Neural progenitor cell (in vitro differentiated cells): ENCODE measurements at places on chromosomes 4 and X. TPM values are rescaled to one million over a fixed set of nuclear protein-coding genes. Genes with fewer than 3 reads are reported as not detected.

DNA sequence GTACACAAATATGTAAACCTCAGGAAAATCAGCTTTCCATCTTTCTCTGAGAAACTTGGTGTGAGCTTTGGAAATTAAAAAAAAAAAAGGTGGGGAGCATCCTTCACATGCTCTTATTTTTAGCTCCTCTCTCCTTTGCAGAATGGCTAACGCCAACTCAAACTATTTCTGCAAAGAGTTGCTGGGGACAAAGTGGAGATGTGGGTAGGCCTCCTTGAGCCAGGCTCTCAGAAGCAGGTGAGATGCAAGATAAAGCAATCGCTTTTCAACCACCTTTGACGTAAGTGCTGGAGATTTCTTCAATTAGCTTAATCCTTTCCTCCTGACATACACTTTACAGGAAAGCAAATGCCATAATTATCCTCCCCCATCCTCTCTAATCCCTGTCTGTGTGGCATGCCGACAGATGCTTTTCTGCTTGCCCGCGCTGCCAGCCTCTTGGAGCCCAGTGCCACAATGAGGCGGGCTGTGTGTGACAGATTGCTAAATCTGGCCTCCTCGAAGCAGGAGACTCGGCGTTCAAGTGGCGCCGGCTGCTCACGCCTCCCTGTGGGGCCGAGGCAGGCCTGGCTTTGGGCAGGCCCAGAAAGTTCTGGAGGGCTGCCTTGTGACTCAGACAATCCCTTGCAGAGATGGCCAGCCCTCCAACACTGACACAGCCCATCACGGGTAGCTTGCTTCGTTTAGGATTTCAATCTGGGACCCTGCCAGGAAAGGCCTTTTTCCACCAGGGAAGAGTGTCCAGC is 64.9 kb upstream of the SOD3 start:
- no peak for DNase-seq
- no peak overlapping the region for H3K27ac ChIP-seq
- no peak overlapping the region for H3K4me3 ChIP-seq
- H3K36me3 ChIP-seq = no peaks in the 10 kb centered on the region
- H3K27me3 ChIP-seq = no peaks in the 10 kb centered on the region
- H3K4me1 ChIP-seq = no peaks in the 10 kb centered on the region

GRCh38 chr4:3805026-3805425 is 38.8 kb downstream of the ADRA2C start:
- H3K4me1 ChIP-seq = peaks cover 55% of the 10 kb centered on the region
- no peaks in the 10 kb centered on the region for H3K36me3 ChIP-seq
- H3K4me3 ChIP-seq = no peak overlapping the region
- no peak overlapping the region for H3K27ac ChIP-seq

MND1 gene
- 42.2 and 74.6 TPM in 2 replicates for total RNA-seq

LIMCH1 gene
- 5.4 and 9.8 TPM in 2 replicates for total RNA-seq
